ENCODE measurements at places on chromosomes 6 and 20. TPM values are rescaled to one million over a fixed set of nuclear protein-coding genes. Genes with fewer than 3 reads are reported as not detected.

The C6orf141 gene
- total RNA-seq = not detected

The SOD2 gene
- total RNA-seq = 294 TPM

The MUC21 gene
- not detected for total RNA-seq

The C20orf202 gene
- total RNA-seq = not detected

The OR2H2 gene
- total RNA-seq = not detected

The TRIM31 gene
- not detected for total RNA-seq

The SRMS gene
- not detected for total RNA-seq

The HIVEP1 gene
- total RNA-seq = 18.8 TPM

The MANEA gene
- 15.9 TPM for total RNA-seq

The PTGIS gene
- total RNA-seq = 33.6 TPM

The WFDC12 gene
- total RNA-seq = not detected

The IL17A gene
- not detected for total RNA-seq

The CAGE1 gene
- under 0.01 TPM for total RNA-seq

The PNPLA1 gene
- not detected for total RNA-seq

The HBS1L gene
- total RNA-seq = 94.8 TPM

The FOXC1 gene
- total RNA-seq = 39.4 TPM

The PAX1 gene
- total RNA-seq = under 0.01 TPM

The SUMO4 gene
- 3.6 TPM for total RNA-seq

The SLC22A16 gene
- total RNA-seq = 0.36 TPM

The NXT1 gene
- total RNA-seq = 12.7 TPM

The DLL1 gene
- 0.36 TPM for total RNA-seq

The FAM209B gene
- not detected for total RNA-seq

The TMEM151B gene
- total RNA-seq = not detected

The SLC22A3 gene
- 18.9 TPM for total RNA-seq

The OPN5 gene
- not detected for total RNA-seq

The TSHZ2 gene
- total RNA-seq = 3.6 TPM

The SPDEF gene
- total RNA-seq = not detected

The POM121L2 gene
- not detected for total RNA-seq

The FNDC1 gene
- 34.2 TPM for total RNA-seq

The FAM135A gene
- total RNA-seq = 16.2 TPM

The RAB32 gene
- 115 TPM for total RNA-seq

The PXMP4 gene
- 6.5 TPM for total RNA-seq

The SLCO4A1 gene
- under 0.01 TPM for total RNA-seq

The PTK6 gene
- total RNA-seq = not detected

The ANKRD66 gene
- not detected for total RNA-seq

The MYCT1 gene
- total RNA-seq = 0.29 TPM

The LY6G6D gene
- total RNA-seq = not detected

The RAET1L gene
- total RNA-seq = not detected

The TBXT gene
- not detected for total RNA-seq

The GPLD1 gene
- 0.72 TPM for total RNA-seq

The SMPD2 gene
- 14.8 TPM for total RNA-seq

The PPP1R10 gene
- 37.4 TPM for total RNA-seq

Data from osteoblast (primary cell).